NCI-H1417 (cell line): ENCODE measurements at places on chromosomes 6 and 20.

DNA sequence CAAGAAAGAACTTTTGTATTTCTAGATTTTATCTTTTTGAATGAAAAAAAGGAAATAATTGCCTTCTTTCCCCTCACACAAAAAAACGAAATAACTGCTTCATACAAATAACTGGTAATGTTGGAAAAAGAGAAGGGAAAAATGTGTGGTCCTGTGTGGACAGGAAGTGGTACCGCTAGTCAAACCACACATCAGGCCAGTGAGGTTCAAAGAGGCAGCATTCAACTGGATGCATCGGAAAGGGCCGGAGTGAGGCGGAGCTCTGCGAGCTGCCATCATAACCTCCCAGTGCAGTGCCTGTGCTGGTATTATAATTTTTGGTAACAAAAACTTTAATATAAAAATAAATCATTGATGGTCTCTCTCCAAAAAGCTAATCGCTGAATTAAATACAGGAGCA lies 111.2 kb downstream of the IRF4 start:
- DNase-seq, result no peak

- DNase-seq, result no peak
Observed at GRCh38 chr20:4626228-4626627, 95.5 kb upstream of the PRND start.

DNA sequence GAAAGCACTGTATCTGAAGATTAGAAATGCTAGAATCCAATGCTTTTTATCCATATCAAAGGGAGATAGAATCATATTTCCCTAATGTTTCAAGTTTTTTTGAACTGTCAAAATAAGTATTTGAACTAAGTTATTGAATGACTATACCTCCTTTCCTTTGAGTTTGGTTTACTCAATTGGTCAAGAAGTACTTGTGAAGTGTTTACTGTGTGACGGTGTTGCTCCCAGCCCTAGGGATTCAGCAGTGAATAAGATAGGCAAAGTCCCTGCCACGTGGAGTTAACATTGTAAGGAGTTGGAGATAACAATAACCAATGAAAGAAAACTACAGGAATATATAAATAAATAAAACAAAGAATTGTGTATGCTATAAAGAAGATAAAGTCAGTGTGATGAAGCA lies 535.9 kb downstream of the FRK start:
- DNase-seq, result no peak

GRCh38 chr6:75196081-75196687 lies 9.7 kb downstream of the COL12A1 start:
- no peak for DNase-seq

GRCh38 chr20:44039741-44040140 lies 125.1 kb downstream of the TOX2 start:
- DNase-seq, result no peak

- no peak for DNase-seq
Observed at GRCh38 chr6:31352310-31352682, 4.7 kb downstream of the HLA-B start.

- DNase-seq, result no peak
Observed at GRCh38 chr6:27825025-27825793, 87.0 kb downstream of the OR2B2 start.

DNA sequence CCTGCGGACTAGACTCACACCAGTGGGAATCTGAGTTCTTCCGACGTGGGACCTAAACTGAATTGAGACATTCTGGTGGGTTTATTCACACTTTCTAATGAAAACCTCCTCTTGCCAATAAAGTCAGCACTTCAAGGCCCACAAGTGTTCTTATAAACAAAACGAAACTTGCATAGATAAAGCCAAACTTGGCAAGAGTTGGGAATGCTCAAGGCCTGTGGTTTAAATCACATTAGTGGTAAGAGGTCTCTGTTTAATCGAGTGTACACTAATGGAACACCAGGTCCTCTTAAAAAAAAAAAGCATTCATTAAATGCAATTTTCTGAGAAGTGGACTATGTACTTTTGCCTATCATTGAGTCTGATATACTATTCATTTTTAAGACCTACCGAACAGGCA lies 143.3 kb downstream of the SMOC2 start:
- DNase-seq, result no peak

DNA sequence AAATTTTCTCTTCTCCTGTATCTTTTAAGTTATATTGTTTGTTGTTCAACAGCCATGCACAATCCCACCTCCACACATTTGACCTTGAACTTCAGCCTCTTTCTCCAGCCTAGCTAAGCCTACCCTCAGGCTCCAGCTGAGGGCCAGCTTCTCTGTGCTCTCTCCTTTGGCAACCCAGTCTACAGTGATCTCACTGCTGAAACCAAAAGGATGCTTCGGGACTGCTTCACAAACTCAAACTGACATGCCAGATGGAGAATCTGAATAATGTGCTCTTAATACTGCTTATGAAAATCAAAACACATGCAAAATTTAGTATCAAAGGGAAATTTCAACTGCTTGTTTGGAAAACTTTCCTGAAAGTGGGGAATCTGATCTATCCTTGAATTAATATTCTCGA lies 16.1 kb upstream of the RIN2 start:
- no peak for DNase-seq

GRCh38 chr20:58362206-58362516 lies 26.9 kb upstream of the VAPB start:
- DNase-seq, result no peak

GRCh38 chr6:579339-579738 lies 77.6 kb downstream of the HUS1B start:
- peak; percentile 36 for DNase-seq

- peak; percentile 56 for DNase-seq
Observed at GRCh38 chr6:138570725-138571029, 71.4 kb upstream of the NHSL1 start.

- DNase-seq, result peak; percentile 67
Observed at GRCh38 chr6:125191916-125192609, 38.5 kb downstream of the TPD52L1 start.

DNA sequence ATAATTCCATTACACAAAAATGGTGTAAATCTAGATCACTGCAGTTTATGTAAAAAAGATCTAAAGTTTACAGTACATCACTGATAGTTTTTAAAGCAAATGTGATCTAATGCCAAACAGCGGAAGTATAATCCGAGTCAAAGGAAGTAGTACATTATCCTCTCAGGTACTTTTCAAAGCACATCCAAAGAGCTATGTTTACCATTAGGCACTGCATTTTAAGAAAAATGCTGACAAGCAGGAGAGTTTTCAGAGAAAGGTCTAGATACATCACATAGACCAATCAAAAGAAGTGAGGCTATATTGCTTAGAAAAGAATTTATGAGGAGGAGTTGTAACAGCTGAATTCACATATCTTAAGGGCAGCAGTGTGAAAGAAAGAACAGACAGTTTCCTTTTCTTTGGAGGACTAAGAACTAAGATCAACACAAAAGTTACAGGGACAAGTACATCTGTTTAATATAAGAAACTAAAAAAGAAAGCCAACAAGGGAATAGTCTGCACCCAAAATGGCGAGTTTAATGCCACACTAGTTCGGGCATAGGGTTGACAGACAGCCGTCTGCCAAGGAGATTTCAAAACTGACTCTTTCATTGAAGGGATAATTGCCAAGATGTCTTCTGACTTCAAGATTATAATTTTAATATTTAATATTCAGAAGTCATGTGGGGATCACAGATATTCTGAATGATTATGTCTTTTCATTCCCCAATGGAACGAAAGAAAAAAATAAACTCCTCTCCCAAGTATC lies 1.4 kb downstream of the ZNF184 start:
- no peak for DNase-seq

GRCh38 chr20:44041001-44041400 lies 126.3 kb downstream of the TOX2 start:
- DNase-seq, result no peak

DNA sequence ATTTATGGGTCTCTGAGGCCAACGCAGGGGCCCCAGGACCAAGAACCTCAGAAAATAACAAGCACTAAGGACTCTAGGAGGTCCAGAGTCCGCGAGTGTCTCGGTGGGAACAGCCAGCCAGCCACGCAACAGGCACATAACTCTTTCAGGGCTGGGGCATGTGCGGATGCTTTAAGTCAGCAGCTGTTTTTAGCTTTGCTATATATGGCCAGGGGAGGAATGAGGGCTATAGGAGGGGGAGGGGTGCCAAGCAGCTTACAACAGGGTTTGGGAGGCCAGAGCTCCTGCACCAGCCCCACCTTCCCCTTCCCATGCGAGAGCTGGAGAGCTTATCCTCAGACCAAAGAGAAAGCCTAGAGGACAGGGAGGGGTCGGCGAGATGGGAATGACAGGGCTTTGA lies 6.2 kb downstream of the JPH2 start:
- DNase-seq, result no peak

GRCh38 chr6:137013738-137014602 lies 30.8 kb downstream of the IL20RA start:
- DNase-seq, result no peak

DNA sequence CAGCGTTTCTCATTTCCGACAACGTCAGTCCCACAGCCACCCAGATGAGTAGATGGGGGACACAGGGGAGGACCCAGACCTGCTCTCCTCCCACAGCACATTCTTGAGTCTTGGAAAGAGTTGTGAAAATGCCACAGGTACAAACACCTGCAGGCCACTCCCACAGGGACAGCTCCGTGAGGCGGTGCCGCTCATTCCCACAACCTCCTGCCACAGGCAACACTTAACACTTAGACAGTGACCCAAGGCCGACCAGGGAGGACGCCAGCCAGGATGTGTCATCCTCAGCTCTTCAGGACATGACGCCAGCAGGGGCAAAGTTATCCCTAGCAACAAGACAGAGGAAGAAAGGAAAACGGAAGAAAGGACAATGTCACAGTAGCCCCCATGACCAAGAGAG lies 22.9 kb upstream of the HLA-B start:
- no peak for DNase-seq

- DNase-seq, result no peak
Observed at GRCh38 chr6:47352966-47353365, 43.3 kb upstream of the TNFRSF21 start.

DNA sequence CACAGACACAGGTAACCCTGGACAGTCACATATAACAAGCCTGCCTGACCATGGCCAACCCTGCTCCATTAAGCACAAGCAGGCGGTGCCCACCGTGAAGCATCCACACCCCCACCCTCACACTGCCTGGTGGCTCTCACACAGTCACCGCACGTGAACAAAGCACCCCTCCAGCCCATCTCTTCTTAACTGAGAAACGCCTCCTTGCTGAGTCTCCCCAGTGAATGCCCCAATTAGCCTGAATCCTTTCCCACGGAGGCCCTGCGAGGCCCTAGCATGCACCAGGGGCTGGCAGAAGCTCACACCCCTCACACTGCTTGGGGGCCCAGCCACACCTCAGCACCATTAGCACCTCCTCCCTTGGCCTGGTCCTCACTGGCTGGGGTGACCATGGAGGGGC lies 72.3 kb downstream of the GRM4 start:
- DNase-seq, result no peak

DNA sequence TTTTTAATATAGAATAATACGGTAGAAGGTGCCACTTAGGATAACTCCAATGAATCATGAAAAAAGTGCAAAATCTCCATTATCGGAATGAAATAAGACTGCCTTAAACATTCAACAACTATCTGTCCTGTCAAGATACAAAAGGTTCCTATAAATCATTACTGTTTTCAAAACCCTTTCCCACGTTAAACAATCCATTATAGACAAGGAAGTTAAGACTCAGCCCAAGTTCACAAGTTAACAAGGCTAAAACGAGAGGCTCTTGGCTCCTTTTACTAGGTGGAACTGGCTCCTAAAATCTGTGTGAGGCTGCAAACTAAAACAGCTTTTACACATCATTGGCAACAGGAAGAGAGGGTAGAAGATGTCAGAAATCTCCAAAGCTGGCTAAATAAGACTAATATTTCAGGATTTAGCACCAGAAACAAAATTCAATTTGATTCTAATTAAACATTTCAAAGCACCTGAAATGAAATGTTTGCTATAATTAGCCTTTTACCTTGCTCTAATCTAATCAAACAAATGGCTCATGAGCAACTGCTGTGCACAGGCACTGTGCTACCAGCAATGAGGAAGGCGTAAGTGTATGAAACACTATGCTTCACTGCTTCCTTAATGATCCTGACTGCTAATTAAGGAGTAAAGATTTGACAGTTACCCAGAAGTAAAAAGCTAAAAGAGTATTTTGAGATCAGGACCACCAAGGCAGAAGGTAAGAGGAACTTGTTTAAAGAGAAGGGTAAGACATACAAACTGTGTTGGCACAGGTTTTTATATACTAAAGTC lies 109.7 kb downstream of the DST start:
- DNase-seq, result peak; percentile 56
